ENCODE measurements at places on chromosomes 7 and 10. TPM values are rescaled to one million over a fixed set of nuclear protein-coding genes. Genes with fewer than 3 reads are reported as not detected.

The WDFY4 gene
- total RNA-seq, result not detected

The C10orf62 gene
- 0.45 TPM for total RNA-seq

The TWNK gene
- total RNA-seq, result 7.5 TPM

The CRHR2 gene
- total RNA-seq, result not detected

The CALML3 gene
- total RNA-seq, result not detected

The MRLN gene
- total RNA-seq, result not detected

GRCh38 chr7:91628742-91629141 is 251.8 kb downstream of the MTERF1 start:
- no peak overlapping the region for H3K27ac ChIP-seq
- H3K4me1 ChIP-seq, result no peaks in the 10 kb centered on the region
- H3K4me3 ChIP-seq, result no peak overlapping the region
- no peak for DNase-seq

GRCh38 chr7:100127866-100128636 is 1.3 kb downstream of the MBLAC1 start:
- peaks cover 19% of the 10 kb centered on the region for H3K4me1 ChIP-seq
- no peaks in the 10 kb centered on the region for H3K36me3 ChIP-seq
- H3K27me3 ChIP-seq, result no peaks in the 10 kb centered on the region
- peak overlapping the region; percentile 75 for H3K4me3 ChIP-seq
- no peak overlapping the region for H3K27ac ChIP-seq

DNA sequence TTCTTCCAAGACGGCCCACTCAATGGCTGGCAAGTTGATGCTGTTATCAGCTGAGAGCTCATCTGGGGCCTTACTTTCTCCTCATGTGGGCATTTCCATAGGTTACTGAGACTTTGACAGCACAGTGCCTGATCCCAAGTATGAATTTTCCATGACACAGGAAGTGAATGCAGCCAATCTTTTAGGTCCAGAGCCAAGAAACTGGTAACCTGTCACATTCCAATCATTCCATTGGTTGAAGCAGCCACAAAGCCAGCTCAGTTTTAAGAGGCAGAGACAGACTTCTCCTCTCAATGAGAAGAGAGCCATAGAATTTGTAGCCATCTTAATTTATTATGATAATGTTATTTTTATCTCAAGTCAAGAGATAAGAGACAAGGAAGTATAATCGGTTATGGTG is 775.5 kb downstream of the CNTNAP2 start:
- H3K4me3 ChIP-seq, result no peak overlapping the region
- no peaks in the 10 kb centered on the region for H3K36me3 ChIP-seq
- no peaks in the 10 kb centered on the region for H3K4me1 ChIP-seq

DNA sequence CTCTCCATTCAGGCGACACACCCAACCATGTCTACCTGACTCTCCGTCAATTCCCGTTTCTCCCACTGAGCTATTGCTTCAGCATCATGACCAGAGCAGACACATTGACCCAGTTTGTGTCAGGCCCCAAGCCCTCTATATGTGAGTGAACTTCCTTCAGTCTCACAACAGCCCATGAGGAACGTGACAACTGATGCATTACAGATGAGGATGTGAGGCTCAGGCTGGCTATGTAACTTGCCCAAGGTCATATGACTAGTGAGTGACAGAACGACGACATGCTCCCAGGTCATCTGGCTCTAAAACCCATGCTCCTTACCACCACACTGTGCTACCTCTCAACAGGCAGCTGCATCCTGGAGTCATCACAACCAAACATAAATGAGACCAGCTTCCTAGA is 3.7 kb downstream of the TMEM140 start:
- DNase-seq, result no peak
- H3K4me1 ChIP-seq, result peaks cover 6% of the 10 kb centered on the region
- H3K27me3 ChIP-seq, result no peaks in the 10 kb centered on the region
- no peak overlapping the region for H3K4me3 ChIP-seq
- no peaks in the 10 kb centered on the region for H3K36me3 ChIP-seq

DNA sequence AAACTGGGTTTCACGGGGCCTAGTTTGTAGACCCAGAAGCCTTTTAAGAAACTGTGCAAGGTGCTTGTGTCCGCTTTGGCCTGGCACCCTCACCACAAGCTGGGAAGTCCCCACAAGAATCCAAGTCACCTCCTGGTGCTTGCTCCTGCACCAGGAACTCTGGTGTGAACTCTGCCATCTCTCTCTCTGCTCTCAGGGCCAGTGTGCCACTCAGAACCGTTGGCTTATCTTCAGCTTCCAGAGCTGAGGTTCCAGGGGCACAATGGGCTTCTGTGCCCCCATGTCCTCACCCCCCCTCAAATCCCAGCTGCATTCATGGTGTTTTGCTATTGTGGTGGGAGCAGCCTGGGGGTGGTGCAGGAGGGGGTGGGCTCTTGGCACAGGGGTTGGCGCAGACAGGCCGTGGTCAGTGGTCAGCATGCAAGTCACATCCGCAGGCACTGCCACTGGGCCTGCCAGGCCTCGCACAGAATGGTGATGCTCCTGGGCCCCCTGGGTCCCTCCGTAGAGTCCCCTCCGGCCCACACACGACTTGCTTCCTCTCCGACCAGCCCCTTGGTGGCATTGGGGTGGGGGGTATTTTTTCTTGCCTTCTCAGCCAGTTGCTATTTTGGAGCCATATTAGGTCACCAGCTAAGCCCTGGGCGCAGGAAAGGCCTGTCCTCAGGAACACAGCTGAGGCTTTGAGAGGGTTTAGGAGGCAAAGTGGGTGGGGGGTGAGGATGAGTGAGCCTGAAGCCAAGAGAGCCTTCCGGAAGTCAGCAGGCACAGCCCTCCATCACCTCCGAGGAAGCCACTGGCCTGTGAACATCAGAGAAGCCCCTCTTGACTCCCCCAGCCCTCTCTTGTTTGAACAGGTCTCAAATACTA is 3.0 kb downstream of the ZCCHC24 start:
- no peaks in the 10 kb centered on the region for H3K27me3 ChIP-seq
- H3K36me3 ChIP-seq, result no peaks in the 10 kb centered on the region
- no peak overlapping the region for H3K27ac ChIP-seq
- no peak overlapping the region for H3K4me3 ChIP-seq

GRCh38 chr7:133601617-133602016 is 348.7 kb downstream of the EXOC4 start:
- no peak for DNase-seq
- H3K36me3 ChIP-seq, result no peaks in the 10 kb centered on the region
- H3K27me3 ChIP-seq, result no peaks in the 10 kb centered on the region
- no peak overlapping the region for H3K27ac ChIP-seq
- H3K4me3 ChIP-seq, result no peak overlapping the region

- 0 out of 2 replicates have a peak, but pooled peaks cover 3% of the 10 kb centered on the region for H3K27me3 ChIP-seq
- no peak for DNase-seq
- no peak overlapping the region for H3K4me3 ChIP-seq
- no peak overlapping the region for H3K27ac ChIP-seq
These were observed 21.0 kb upstream of the FIS1 start for GRCh38 chr7:101265622-101266516.

GRCh38 chr10:17232276-17232960 is 4.4 kb downstream of the VIM start:
- DNase-seq, result no peak
- H3K27me3 ChIP-seq, result peaks cover 4% of the 10 kb centered on the region
- no peaks in the 10 kb centered on the region for H3K36me3 ChIP-seq
- no peak overlapping the region for H3K27ac ChIP-seq

GRCh38 chr7:30390736-30391636 is 87.6 kb downstream of the NOD1 start:
- no peak overlapping the region for H3K4me3 ChIP-seq
- no peaks in the 10 kb centered on the region for H3K27me3 ChIP-seq
- no peak overlapping the region for H3K27ac ChIP-seq
- peaks cover 8% of the 10 kb centered on the region for H3K4me1 ChIP-seq
- DNase-seq, result no peak

DNA sequence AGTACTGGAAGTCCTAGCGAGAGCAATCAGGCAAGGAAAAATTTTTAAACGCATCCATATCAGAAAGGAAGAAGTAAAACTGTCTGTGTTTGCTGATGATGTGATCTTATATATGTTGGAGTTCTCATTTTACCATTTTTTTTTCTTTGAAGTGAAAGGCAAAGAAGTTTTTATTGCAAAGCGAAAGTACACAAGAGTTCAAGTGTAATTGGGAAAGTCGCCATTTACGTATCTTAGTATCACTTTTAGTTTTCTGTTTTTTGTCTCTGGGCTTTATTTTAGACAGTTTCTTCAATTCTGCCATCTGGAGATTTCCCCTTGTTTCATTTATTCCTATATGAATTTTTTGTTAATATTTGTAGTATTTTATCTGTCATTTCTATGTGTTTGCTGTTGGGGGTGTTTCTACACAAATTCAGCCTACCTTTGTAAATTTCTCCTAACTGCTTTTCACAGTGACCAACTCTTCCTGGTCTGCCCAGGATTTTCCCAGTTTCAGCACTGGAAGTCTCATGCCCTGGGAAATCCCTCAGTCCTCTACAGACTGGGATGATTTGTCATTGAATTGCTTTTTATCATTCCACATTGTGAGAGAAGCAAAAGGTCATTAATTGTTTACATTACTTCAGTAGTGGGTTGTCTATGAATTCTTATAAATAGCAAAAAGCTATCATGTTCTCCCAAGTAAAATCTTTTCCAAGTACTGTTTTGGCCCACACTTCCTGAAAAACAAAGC is 23.2 kb downstream of the BET1 start:
- no peak overlapping the region for H3K27ac ChIP-seq
- H3K27me3 ChIP-seq, result no peaks in the 10 kb centered on the region
- no peaks in the 10 kb centered on the region for H3K36me3 ChIP-seq
- no peak overlapping the region for H3K4me3 ChIP-seq
- H3K4me1 ChIP-seq, result no peaks in the 10 kb centered on the region

DNA sequence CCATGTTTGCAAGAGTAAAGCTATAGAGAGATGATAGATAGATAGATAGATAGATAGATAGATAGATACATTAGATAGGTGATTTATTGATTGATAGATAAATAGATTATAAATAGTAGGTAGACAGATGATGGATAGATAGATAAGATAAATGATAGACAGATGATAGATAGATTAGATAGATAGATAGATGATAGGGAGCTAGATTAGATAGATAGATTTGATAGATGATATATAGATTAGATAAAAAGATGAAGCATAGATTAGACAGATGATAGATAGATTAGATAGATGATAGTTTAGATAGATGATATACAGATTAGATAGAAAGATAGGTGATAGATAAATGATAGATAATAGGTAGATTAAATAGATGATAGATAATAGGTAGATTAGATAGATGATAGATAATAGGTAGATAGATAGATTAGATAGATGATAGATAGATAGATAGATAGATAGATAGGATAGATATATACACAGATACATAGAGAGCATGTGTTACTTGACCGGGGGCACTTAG is 243.3 kb upstream of the FOXK1 start:
- peaks cover 51% of the 10 kb centered on the region for H3K27me3 ChIP-seq
- H3K4me3 ChIP-seq, result no peak overlapping the region
- H3K27ac ChIP-seq, result no peak overlapping the region
- no peaks in the 10 kb centered on the region for H3K4me1 ChIP-seq
- no peaks in the 10 kb centered on the region for H3K36me3 ChIP-seq

- no peaks in the 10 kb centered on the region for H3K27me3 ChIP-seq
- no peaks in the 10 kb centered on the region for H3K4me1 ChIP-seq
- no peak for DNase-seq
- no peak overlapping the region for H3K4me3 ChIP-seq
- no peak overlapping the region for H3K27ac ChIP-seq
These were observed 89.6 kb upstream of the IFRD1 start for GRCh38 chr7:112360681-112361080.

- H3K27ac ChIP-seq, result no peak overlapping the region
- H3K4me3 ChIP-seq, result no peak overlapping the region
- H3K27me3 ChIP-seq, result no peaks in the 10 kb centered on the region
- H3K4me1 ChIP-seq, result no peaks in the 10 kb centered on the region
These were observed 49.9 kb downstream of the C10orf67 start for GRCh38 chr10:23294638-23295247.

DNA sequence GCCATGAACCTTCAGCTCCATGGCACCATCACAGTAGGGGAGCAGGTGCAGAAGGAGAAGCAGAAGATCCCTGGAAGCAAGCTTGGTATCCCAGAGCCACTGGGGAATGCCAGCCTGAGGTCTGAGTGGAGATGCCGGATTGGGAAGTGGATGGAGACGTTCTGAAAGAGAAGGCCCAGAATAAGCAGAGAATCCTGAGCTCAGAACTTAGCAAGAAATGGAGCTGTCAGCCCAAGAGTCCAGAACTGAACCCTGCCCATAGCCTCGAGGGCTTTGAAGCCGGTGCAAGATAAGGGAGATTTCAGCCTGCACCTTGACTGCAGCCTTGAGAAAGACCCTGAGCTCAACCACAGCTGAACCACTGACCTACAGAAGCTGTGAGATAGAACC is 13.9 kb upstream of the GDF10 start:
- no peak for DNase-seq
- H3K27ac ChIP-seq, result no peak overlapping the region
- H3K4me1 ChIP-seq, result no peaks in the 10 kb centered on the region
- H3K4me3 ChIP-seq, result no peak overlapping the region

GRCh38 chr10:29857843-29858701 is 201.3 kb downstream of the JCAD start:
- no peak overlapping the region for H3K4me3 ChIP-seq
- DNase-seq, result peak; percentile 79
- no peaks in the 10 kb centered on the region for H3K36me3 ChIP-seq
- H3K27ac ChIP-seq, result peak overlapping the region; percentile 60
- H3K4me1 ChIP-seq, result peaks cover 35% of the 10 kb centered on the region

GRCh38 chr7:116354546-116355423 is 144.4 kb downstream of the TES start:
- no peaks in the 10 kb centered on the region for H3K36me3 ChIP-seq
- H3K27ac ChIP-seq, result peak overlapping the region; percentile 93
- peak; percentile 92 for DNase-seq
- H3K27me3 ChIP-seq, result no peaks in the 10 kb centered on the region
- H3K4me1 ChIP-seq, result peaks cover 62% of the 10 kb centered on the region

- H3K36me3 ChIP-seq, result no peaks in the 10 kb centered on the region
- H3K4me1 ChIP-seq, result no peaks in the 10 kb centered on the region
- H3K27me3 ChIP-seq, result no peaks in the 10 kb centered on the region
- no peak overlapping the region for H3K4me3 ChIP-seq
- H3K27ac ChIP-seq, result no peak overlapping the region
These were observed 197.5 kb downstream of the C7orf25 start for GRCh38 chr7:42714356-42714755.

DNA sequence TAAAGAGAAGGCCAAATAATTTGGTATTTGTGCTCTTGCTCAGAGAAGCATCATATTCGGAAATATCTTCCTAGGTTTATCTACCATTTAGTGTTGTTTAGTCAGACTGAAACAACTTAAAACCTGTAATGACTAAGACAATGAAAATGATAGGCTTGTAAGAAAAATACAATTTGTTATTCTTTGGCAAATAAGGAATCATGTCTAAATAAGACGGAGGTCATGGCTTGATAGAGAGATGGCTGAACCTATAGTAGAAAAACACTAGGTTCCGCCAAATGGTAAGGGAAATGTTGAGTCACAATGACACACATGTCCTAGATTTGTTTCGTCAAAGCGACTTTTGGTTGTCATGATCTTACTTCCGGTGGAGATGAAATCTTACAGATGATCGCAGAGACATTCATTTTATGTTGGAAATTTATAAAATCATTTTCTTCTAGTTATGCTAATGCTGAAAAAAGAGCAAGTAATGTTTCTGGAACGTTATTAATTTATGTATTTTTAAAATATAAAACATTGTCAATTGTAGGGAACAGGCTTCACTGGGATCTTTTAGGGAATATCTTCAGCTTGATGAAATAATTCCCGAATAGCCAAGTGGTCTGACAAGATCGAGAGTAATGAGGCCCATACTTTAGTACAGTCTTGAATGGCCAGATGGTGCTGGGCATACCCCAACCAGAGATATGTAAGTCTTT is 1.0 kb downstream of the SRGN start:
- H3K27me3 ChIP-seq, result no peaks in the 10 kb centered on the region
- DNase-seq, result peak; percentile 61
- peak overlapping the region; percentile 59 for H3K27ac ChIP-seq
- peak overlapping the region; percentile 48 for H3K4me3 ChIP-seq

- H3K4me3 ChIP-seq, result no peak overlapping the region
- no peak for DNase-seq
- no peaks in the 10 kb centered on the region for H3K4me1 ChIP-seq
- H3K27me3 ChIP-seq, result no peaks in the 10 kb centered on the region
- H3K27ac ChIP-seq, result no peak overlapping the region
- H3K36me3 ChIP-seq, result no peaks in the 10 kb centered on the region
These were observed 129.7 kb downstream of the VPS50 start for GRCh38 chr7:93361853-93362252.

Measured in PC-9 (cell line).